ENCODE measurements at places on chromosomes 11 and 22.

- no peak for DNase-seq
Measured at GRCh38 chr11:12797996-12798395, 123.8 kb downstream of the TEAD1 start.

GRCh38 chr11:68213135-68213515 is at the start of gene KMT5B:
TSS of gene KMT5B (minus strand) at chr11:68213296. CDS start at chr11:68190076, 23,220 bp downstream.
- DNase-seq, result no peak

GRCh38 chr22:48456449-48456848 is 1371.2 kb downstream of the BRD1 start:
- no peak for DNase-seq

GRCh38 chr11:119763071-119763728 is 34.2 kb upstream of the NECTIN1 start:
- no peak for DNase-seq

- DNase-seq, result no peak
Measured at GRCh38 chr22:27345691-27346090, 455.9 kb downstream of the MN1 start.

- no peak for DNase-seq
Measured at GRCh38 chr11:22795914-22796313, 33.7 kb downstream of the SVIP start.

GRCh38 chr11:2216400-2217064 is 44.9 kb upstream of the TH start:
- DNase-seq, result no peak

GRCh38 chr11:132626446-132626845 is 905.9 kb downstream of the OPCML start:
- no peak for DNase-seq

DNA sequence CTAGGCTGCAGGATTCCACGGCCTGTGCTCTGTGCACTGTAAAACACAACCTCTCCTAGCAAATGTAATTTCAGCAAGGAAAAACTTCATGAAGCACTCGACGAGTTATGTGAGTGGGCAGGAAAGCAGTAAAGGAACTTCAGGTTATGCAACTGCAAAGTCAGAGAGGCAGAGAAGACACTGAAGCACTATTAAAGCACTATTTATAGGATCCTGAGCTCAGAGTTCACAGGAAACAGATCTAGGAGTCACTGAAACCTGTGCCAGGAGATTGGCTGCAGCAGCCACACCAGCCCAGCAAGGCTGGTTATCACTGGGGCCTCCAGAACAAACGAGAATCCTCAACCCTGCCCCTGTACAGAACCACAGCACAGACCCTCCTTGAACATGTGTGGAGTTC is 2.5 kb downstream of the SMIM35 start:
- no peak for DNase-seq

DNA sequence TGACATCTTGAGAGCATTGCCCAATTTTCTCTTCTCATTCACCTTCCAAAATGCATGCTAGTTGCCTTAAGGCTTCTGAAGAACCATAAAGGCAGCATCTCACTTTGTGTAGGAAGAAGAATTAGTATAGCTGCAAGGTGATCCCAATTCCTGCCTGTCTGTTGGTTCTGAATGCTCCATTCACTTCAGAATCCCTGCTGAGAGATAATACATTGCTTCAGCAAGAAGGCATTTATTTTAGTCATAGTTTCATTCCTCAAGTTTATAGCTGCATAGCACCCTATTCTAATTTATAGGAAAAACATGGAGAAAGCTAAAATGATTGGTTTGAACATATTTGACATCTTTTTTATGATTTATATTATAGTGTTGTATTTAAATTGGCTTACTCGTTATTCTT is 181.3 kb downstream of the METTL15 start:
- DNase-seq, result no peak

- DNase-seq, result no peak
Measured at GRCh38 chr22:31269892-31270579, 22.3 kb downstream of the PIK3IP1 start.

GRCh38 chr11:72067676-72068075 is 12.7 kb downstream of the NUMA1 start:
- DNase-seq, result no peak

GRCh38 chr22:20509344-20510047 is 2.1 kb downstream of the MED15 start:
- DNase-seq, result no peak

DNA sequence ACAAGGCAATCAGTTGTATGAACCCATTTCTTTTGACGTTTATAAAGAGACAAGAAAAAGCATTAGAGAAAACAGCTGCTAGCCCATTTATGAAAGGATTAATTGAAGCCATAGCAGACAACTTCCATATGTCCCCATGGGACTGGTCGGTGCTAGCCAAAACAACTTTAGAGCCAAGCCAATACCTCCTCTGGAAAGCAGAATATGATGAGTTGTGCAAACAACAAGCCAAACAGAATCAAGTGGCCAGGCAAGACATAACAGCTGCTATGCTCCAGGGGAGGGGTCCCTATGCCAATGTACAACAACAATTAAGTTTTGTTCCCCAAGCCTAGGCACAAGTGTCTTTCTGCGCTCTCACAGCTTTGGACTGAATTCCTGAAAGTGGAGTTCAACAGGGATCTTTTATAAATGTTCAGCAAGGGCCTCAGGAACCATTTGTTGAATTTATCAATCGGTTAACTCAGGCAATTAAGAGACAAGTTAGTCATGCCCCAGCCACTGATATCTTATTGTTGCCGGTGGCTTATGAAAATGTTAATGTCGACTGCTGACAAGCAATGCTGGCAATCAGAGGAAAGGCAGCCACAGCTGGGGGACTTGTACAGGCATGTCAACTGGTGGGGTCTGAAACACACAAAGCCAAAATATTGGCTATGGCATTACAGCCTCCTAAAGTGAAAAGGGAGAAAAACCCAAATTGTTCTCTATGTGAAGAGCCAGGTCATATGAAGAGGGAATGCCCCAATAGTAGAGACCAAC is 1593.1 kb upstream of the TENM4 start:
- no peak for DNase-seq

DNA sequence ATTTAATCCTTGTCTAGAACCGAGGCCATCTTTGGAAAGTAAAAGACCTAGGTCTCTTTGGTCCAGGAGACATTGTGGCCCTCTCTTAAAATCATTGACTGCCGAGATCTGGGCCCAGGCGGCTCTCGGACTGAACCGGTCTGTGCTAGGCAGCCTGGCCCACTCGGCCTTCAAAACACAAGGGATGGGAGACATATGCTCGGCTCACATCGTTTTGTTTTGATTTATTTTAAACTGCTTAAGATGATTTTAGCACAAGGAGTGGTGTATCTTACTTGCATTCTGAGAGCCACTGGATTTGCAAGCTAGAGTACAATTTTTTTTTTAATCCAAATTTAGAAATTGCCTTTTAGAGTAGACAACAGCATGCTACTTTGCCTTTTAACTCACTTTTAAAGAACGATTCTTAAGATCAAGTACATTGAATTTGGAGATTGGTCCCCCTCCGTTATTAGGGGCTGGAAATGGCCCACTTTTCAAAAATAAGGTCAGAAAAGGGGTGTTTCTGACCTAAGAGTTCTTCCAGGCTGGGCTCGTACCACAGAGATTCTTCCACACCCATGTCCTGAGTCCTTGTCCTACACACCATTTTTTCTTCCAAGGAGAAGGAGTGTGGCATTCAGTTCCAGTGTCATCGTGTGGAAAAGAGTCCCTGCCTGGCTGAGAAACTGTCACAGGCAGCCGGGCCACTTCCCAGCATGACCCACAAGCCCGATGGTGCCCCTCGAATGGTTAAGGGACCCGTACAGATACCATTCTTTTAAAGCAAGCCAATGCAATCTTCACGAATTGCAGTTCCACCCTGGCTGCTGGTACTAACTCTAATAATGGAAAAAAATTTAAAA is 80.5 kb upstream of the WNT7B start:
- DNase-seq, result no peak

GRCh38 chr22:29837741-29838598 is at the start of gene ASCC2:
TSS of gene ASCC2 (minus strand) at chr22:29838274. CDS start at chr22:29832325, 5,949 bp downstream.
- DNase-seq, result peak; percentile 99

DNA sequence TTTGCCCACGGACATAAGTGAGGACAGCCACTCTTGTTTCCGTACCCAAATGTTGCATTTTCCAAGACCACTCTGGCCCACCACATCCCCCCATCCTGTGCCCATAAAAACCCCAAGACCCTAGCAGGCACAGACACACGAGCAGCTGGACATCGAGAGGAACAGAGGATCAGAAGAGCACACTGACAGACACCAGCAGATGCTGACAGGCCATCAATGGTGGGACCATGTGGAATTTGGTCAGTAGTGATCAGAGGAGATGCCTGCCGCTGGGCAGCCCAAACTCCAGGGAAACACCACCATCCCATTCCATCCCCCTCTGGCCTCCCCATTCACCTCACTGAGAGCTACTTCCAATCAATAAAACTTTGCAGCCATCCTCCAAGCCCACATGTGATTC is 87.0 kb downstream of the DLG2 start:
- DNase-seq, result no peak

DNA sequence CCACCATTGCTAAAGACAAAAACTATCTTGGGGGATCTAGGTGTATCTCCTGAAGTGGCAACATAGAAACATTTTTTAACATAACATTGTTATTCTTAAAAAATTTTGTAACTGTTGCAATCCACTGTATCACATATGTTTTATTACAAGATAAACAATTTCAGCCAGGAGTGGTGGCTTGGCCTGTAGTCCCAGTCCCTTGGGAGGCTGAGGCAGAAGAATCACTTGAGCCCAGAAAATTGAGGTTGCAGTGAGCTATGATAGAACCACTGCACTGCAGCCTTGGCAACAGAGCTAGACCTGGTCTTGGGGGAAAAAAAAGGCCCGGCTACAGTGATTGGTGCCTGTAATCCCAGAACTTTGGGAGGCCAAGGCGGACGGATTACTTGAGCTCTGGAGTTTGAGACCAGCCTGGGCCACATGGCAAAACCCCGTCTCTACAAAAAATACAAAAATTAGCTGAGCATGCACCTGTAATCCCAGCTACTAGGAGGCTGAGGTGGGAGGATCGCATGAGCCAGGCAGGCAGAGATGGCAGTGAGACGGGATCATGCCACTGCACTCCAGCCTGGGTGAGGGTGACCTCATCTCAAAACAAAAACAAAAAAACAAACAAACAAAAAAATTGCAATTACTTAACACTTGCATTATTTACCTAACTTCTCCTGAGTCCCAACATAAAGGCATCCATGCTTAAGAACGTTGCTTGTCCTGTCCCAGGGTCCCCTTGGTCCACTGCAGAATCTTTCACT is 1.5 kb upstream of the DEPDC5 start:
- DNase-seq, result no peak

GRCh38 chr11:108906329-108906728 is 241.5 kb downstream of the DDX10 start:
- no peak for DNase-seq

DNA sequence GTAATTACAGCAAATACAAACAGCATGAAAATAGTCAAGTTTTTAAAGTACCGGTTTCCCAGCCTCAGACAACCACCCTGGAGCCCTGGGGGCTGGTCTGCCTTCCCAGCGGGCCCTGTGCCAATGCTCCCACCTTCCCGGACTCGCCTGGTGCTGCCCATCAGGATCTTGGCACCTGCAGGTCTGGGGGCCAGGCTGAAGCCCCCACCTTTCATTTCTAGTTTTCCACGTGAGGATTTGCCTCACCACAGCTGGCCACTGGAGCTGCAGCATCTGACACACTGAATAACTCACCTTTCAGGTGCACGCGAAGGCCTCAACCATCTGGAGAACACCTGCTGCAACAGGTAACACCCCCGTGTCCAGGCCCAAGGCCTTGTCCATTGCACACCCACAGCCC is 108.7 kb upstream of the THY1 start:
- no peak for DNase-seq

GRCh38 chr11:19625438-19625837 is 87.2 kb upstream of the NAV2 start:
- no peak for DNase-seq

GRCh38 chr22:27218012-27218920 is 560.9 kb downstream of the MIAT start:
- no peak for DNase-seq

DNA sequence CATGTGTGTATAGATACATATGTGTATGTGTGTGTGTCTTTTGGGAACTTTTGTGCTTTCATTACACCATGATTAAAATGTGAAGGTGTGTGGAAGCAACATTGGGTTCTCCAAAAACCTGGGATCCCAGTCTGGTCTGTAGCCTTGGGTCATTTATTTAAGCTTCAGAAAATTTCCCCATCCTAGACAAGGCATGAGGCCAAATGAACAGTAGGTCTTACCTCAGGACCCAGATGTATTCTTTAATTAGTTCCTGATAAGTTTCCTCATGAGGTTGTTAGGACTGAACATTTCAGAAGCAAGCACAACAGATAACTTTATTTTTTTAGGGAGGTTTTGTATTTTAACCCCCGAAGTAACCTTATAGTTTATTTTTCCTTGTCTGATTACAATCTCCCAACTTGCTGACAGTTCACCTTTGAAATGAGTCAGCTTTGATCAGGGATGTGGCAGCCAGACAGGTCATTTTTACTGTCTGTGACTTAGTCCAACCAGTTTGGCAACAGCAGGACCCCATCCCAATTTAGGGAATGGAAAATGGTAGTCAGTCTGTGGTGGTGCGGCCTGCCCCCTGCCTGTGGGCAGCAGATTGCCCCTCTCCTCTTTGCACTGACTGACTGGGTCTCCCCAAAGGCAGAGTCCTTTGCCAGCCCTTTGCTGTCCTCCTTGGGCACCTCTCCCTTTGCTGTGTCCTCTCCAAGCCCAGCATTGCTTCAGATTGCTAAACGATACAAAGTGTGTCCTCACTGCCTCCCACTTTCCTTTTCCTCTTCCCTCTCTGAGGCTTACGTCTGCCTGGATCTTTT is 88.3 kb downstream of the NAV2 start:
- DNase-seq, result no peak

DNA sequence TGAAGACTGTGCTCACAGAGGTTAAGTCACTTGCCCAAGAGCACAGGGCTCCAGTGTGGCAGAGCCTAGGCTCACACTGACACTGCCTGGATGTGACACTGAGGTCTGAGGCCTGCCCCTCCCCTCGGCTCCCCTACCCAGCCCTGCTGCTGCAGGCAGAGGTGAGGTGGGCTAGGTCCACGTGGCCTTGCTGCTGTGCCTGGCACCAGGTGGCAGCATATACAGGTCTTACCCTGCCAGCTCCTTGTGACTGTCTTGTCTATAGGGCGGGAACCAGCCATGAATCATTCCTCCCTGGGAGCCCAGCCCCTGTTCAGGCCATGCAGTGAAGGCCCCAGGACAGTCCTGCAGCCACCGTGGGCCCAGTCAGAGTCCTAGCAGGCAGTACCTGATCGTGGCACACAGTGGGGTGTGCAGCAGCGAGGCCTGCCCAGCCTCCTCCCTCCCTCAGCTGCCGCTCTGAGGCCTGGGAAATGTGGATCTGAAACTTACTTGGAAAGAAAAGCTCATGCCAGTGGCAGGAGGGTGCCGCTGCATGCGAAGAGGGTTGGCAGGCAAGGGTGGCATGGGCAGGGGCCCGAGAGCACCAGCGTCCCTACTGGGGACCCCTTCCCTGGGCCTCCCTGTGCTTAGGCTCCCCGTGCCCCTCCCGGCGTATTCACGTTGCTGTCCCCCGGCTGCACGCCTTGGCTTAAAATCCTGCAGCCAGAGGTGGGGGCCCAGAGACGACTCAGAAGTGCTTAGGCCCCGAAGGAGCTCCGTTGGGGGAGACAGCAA is 1.2 kb upstream of the CERK start:
- DNase-seq, result no peak

All from activated CD4-positive, alpha-beta T cell treated with anti-CD3 and anti-CD28 coated beads, Interleukin-2, amount 50 U/mL, for 24 hours (primary cell).